ENCODE measurements at places on chromosomes 4 and X.

- H3K36me3 ChIP-seq: no peaks in the 10 kb centered on the region
- DNase-seq: no peak
- peaks cover 14% of the 10 kb centered on the region for H3K4me1 ChIP-seq
- no peak overlapping the region for H3K27ac ChIP-seq
- H3K27me3 ChIP-seq: no peaks in the 10 kb centered on the region
- H3K4me3 ChIP-seq: no peak overlapping the region
Observed at GRCh38 chrX:17610788-17611187, 126.5 kb upstream of the SCML1 start.

DNA sequence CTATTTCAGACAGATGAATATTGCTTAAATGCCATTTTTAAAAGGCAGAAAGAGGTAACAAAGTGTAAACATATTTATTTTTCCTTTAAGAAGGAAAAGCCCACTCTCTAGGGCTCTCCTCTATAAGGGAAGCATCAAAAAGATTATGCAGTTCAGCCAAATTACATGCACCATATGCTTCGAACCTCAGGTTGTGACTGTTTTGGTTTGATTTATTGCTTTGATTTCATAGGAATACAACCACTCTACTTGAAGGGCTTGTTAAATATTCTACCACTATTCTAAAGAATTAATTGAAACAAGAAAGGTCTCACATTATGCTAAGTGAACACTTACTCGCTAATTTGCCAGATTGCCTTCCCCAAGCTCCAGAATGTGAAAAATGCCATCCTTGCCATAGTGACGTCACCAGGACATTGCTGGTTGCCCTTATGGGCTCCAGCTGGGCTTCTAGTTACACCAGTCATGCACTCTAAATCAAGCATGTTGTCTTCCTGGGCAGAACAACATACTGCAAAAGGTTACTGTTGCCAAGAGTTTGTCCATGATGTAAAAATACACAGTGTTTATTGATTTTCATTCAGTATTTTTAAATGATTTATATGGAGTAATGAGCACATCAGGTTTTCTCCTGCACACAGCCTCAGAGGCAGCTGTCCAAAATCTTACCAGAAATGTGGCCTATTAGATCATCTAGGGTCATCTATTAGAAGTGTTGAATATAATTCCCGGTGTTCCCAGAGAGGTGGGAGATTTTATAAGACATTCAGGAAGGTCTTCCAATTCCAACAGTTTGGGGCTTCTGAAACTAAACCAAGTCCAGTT is 164.4 kb upstream of the RAPGEF2 start:
- no peak overlapping the region for H3K27ac ChIP-seq
- H3K36me3 ChIP-seq: no peaks in the 10 kb centered on the region
- no peaks in the 10 kb centered on the region for H3K4me1 ChIP-seq
- H3K4me3 ChIP-seq: no peak overlapping the region

DNA sequence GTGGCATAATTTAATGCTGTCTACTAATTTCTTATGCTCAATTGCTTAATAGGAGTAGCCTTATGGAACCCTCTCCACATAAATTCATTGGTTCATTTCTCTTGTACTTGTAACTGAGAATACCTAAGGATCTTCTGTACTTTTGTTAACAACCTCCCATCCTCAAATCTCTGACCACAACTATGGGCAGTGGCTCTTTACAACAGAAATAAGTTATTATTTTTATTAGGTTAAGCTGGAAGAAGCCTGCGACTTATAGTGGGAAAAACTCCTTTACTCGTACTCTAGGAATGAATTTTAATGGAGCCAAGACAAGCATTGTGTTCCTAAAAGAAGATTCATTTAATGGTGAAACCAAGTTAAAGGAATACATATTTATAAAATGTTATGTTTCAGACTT is 337.1 kb upstream of the CTSO start:
- no peaks in the 10 kb centered on the region for H3K36me3 ChIP-seq
- H3K27ac ChIP-seq: no peak overlapping the region
- H3K4me3 ChIP-seq: no peak overlapping the region

DNA sequence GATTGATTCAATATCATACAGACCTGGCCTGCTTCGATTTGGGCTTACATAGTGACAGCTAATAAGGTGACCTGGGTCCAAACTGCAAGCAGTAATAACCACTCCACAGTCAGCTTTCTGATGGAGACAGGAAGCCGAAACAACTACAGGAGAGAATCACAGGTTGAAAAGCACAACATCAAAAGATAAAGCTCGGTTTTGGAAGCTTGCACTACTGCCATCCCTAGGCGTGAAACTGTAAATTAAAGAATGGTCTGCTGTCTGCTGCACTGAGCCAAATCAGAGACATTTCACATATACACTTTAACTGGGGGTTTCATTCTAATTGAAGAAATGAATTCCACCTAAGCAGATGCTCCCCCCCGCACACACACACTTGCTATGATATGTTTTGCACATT is 116.3 kb downstream of the DHX15 start:
- DNase-seq: no peak
- no peak overlapping the region for H3K27ac ChIP-seq
- H3K4me1 ChIP-seq: peaks cover 22% of the 10 kb centered on the region
- H3K4me3 ChIP-seq: no peak overlapping the region
- peaks cover 72% of the 10 kb centered on the region for H3K27me3 ChIP-seq

GRCh38 chrX:137896123-137896522 is 330.2 kb downstream of the ZIC3 start:
- H3K4me3 ChIP-seq: no peak overlapping the region
- H3K36me3 ChIP-seq: no peaks in the 10 kb centered on the region
- no peak for DNase-seq
- H3K27ac ChIP-seq: no peak overlapping the region
- H3K27me3 ChIP-seq: no peaks in the 10 kb centered on the region

- H3K27ac ChIP-seq: no peak overlapping the region
- H3K4me3 ChIP-seq: no peak overlapping the region
- peaks cover 6% of the 10 kb centered on the region for H3K4me1 ChIP-seq
- no peaks in the 10 kb centered on the region for H3K27me3 ChIP-seq
Observed at GRCh38 chrX:103688946-103689345, 2.4 kb upstream of the MORF4L2 start.

- H3K27ac ChIP-seq: no peak overlapping the region
- no peaks in the 10 kb centered on the region for H3K27me3 ChIP-seq
- peak; percentile 5 for DNase-seq
- H3K4me3 ChIP-seq: no peak overlapping the region
- no peaks in the 10 kb centered on the region for H3K4me1 ChIP-seq
Observed at GRCh38 chrX:140572724-140573123, 67.9 kb upstream of the SOX3 start.

- H3K4me1 ChIP-seq: peaks cover 8% of the 10 kb centered on the region
- no peak for DNase-seq
- H3K36me3 ChIP-seq: no peaks in the 10 kb centered on the region
- H3K27me3 ChIP-seq: no peaks in the 10 kb centered on the region
- H3K4me3 ChIP-seq: no peak overlapping the region
- H3K27ac ChIP-seq: no peak overlapping the region
Observed at GRCh38 chrX:140917354-140918115, 84.9 kb upstream of the SPANXB1 start.

DNA sequence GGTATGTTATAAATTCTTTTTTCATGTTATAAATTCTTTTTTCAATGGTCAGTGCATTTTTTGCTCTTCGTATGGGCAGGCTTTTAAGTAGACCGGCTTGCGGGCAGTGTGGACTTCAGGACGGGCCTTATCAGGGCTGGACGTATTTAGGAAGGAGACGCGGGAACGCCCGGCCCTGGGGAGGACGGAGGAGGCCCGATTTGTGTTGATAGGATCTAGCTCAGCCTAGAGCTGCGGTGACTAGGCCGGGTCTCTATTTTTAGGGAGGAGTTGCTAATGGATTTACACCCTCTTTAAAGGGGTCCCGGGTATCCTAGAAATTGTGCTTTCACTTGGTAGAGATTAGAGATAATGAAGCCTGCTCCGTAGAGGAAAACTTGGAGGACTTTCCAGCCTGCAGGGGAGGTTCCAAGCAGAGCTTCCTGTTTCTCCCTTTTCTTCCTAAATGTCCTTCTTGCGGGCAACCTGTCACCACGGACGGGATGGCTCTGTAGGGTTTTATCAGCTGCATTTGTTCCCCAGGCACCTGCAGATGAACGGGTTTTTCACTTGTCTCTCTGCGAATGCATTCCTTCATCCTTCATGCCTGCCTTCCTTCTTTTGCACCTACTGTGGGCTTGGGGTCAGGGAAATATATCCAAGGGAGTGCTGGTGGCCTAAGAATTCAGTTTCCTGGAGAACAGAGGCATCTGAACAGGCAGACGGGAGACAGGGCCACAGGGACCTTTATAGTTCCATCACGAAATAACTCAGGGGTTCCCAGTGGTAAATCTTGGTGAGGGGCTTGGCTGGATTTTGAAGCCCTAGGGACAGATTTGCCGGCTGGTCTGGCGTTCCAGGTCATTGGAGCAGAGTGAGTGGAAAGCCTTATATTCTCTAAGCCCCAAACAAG is 1.4 kb downstream of the CD99 start:
- DNase-seq: peak; percentile 42
- H3K27ac ChIP-seq: peak overlapping the region; percentile 97
- peaks cover 30% of the 10 kb centered on the region for H3K36me3 ChIP-seq
- peak overlapping the region; percentile 96 for H3K4me3 ChIP-seq

DNA sequence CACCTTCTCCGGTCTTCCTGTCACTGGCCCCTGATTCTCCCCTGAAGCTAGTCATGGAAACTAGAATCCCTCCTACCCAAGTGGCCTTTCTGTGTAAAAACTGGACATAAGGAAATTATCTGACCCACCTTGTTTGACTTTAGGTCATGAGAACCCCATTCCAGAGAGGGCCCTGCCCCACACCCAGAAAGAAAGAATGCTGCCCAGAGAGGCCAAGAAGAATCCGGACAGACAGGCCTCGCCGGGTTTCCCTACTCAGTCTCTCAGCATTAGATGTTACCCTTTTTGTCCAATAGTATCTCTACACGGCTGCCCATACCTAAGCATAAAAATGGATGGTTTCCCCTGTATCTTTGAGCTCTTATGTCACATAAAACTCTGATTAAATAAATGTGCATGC is 83.3 kb upstream of the HELT start:
- peaks cover 6% of the 10 kb centered on the region for H3K27me3 ChIP-seq
- H3K36me3 ChIP-seq: no peaks in the 10 kb centered on the region
- no peaks in the 10 kb centered on the region for H3K4me1 ChIP-seq
- no peak for DNase-seq

DNA sequence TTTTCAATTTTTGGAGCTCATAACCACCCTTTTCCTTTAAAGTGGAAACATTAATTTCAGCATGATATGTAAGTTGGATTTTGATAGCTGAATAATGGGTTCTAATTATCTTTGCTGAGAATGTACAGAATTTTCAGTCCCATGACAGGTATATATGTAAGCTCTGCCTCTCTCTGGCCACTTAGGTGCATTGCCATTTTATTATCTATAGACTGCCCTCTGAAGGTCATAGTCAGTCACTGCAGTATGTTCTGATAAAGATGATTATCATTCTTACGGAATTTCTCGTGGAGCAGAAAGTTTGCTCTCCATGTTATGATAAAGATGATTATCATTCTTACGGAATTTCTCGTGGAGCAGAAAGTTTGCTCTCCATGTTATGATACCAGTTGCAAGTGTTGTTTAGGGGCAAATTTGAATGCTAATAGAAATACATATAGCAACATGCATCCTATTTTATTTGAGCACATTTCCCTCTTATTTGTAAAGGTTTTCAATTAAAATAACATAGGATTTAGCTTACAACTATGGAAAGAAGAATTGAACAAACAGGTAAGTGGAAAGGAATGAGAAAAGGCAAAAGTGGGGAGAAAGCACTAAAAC is 10.4 kb downstream of the AFP start:
- peaks cover 8% of the 10 kb centered on the region for H3K27me3 ChIP-seq
- H3K4me3 ChIP-seq: no peak overlapping the region
- H3K27ac ChIP-seq: no peak overlapping the region
- DNase-seq: no peak
- H3K36me3 ChIP-seq: no peaks in the 10 kb centered on the region
- H3K4me1 ChIP-seq: no peaks in the 10 kb centered on the region

GRCh38 chr4:10366628-10367027 is 90.6 kb downstream of the ZNF518B start:
- H3K36me3 ChIP-seq: no peaks in the 10 kb centered on the region
- no peak for DNase-seq
- no peak overlapping the region for H3K27ac ChIP-seq
- H3K27me3 ChIP-seq: peaks cover 4% of the 10 kb centered on the region
- H3K4me1 ChIP-seq: no peaks in the 10 kb centered on the region

GRCh38 chr4:81442484-81443085 is 29.1 kb downstream of the RASGEF1B start:
- H3K4me1 ChIP-seq: no peaks in the 10 kb centered on the region
- H3K27me3 ChIP-seq: no peaks in the 10 kb centered on the region
- no peak for DNase-seq
- no peak overlapping the region for H3K4me3 ChIP-seq
- no peak overlapping the region for H3K27ac ChIP-seq

DNA sequence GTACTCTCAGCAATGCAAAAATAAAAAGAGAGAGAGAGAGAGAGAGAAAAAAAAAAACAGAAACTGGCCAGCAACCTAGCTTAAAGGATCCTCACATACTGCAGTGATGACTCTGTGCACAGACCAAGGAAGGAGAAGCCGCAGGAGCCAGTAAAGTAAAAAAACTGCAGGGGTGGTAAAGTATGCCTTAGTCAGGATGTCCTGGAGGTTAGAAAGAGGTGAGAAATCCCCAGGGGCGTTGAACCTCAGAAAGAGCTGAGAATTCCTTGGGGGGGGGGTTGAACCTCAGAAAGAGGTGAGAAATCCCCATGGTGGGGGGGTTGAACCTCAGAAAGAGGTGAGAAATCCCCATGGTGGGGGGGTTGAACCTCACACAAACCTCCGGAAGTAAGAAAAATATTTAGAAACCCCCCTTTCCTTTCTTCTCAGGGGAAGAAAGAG is 48.0 kb downstream of the MAGEA9 start:
- no peaks in the 10 kb centered on the region for H3K36me3 ChIP-seq
- peaks cover 5% of the 10 kb centered on the region for H3K27me3 ChIP-seq
- peaks cover 48% of the 10 kb centered on the region for H3K4me1 ChIP-seq
- H3K4me3 ChIP-seq: peak overlapping the region; percentile 74

GRCh38 chr4:24089851-24090534 is 200.1 kb upstream of the PPARGC1A start:
- no peaks in the 10 kb centered on the region for H3K4me1 ChIP-seq
- H3K36me3 ChIP-seq: no peaks in the 10 kb centered on the region
- H3K4me3 ChIP-seq: no peak overlapping the region
- no peak overlapping the region for H3K27ac ChIP-seq
- no peak for DNase-seq

- H3K4me1 ChIP-seq: peaks cover 85% of the 10 kb centered on the region
- peak overlapping the region; percentile 50 for H3K4me3 ChIP-seq
- no peak for DNase-seq
- H3K27me3 ChIP-seq: no peaks in the 10 kb centered on the region
- H3K27ac ChIP-seq: peak overlapping the region; percentile 85
Observed at GRCh38 chrX:19742826-19743225, 144.6 kb downstream of the SH3KBP1 start.

Data from activated naive CD8-positive, alpha-beta T cell treated with anti-CD3 and anti-CD28 coated beads, Interleukin-2, amount 50 U/mL, for 24 hours (primary cell).